ENCODE measurements at places on chromosomes 4 and X.

- no peak overlapping the region for H3K27ac ChIP-seq
- no peaks in the 10 kb centered on the region for H3K27me3 ChIP-seq
- H3K4me1 ChIP-seq = no peaks in the 10 kb centered on the region
- no peak for DNase-seq
Observed at GRCh38 chrX:20681683-20682082, 415.0 kb upstream of the RPS6KA3 start.

GRCh38 chr4:1641671-1642070 lies 42.4 kb downstream of the FAM53A start:
- no peaks in the 10 kb centered on the region for H3K4me1 ChIP-seq
- peaks cover 36% of the 10 kb centered on the region for H3K27me3 ChIP-seq
- H3K36me3 ChIP-seq = no peaks in the 10 kb centered on the region
- no peak overlapping the region for H3K4me3 ChIP-seq

- H3K4me1 ChIP-seq = peaks cover 26% of the 10 kb centered on the region
- peak overlapping the region; percentile 64 for H3K27ac ChIP-seq
- no peak overlapping the region for H3K4me3 ChIP-seq
- no peaks in the 10 kb centered on the region for H3K36me3 ChIP-seq
Observed at GRCh38 chrX:134718966-134719317, 60.7 kb upstream of the PLAC1 start.

- no peak for DNase-seq
- H3K4me3 ChIP-seq = no peak overlapping the region
- H3K27ac ChIP-seq = no peak overlapping the region
- no peaks in the 10 kb centered on the region for H3K27me3 ChIP-seq
- peaks cover 15% of the 10 kb centered on the region for H3K36me3 ChIP-seq
Observed at GRCh38 chr4:11416071-11416766, 12.5 kb downstream of the HS3ST1 start.

- no peak for DNase-seq
- no peak overlapping the region for H3K4me3 ChIP-seq
- no peaks in the 10 kb centered on the region for H3K4me1 ChIP-seq
- peaks cover 23% of the 10 kb centered on the region for H3K27me3 ChIP-seq
Observed at GRCh38 chr4:22235698-22236097, 280.2 kb downstream of the ADGRA3 start.

DNA sequence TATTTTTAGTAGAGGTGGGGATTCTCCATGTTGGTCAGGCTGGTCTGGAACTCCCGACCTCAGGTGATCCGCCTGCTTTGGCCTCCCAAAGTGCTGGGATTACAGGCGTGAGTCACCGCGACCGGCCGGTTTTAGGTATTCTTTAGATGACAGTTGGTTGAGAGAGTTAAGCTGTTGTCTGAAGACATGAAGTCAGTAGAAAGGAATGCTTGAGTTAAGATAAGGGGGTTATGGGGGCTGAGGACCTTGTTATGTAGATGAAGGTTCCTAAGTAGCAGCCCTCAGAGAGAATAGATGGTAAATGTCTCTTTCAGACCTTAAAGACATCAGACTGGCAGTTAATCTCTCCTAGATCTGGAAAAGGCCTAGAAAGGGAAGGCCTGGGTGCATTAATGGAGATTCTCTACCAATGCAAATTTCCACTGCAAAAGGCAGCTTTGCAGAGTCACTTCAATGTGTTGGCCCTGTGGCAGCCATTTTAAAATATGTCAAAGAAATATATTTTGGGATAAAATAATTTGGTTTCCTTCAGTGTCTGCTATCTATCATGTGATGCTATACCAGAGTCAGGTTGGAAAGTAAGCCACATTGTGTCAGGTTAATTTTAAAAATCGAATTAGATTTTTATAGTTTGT lies 6.4 kb upstream of the ZNF674 start:
- no peaks in the 10 kb centered on the region for H3K36me3 ChIP-seq
- DNase-seq = no peak
- no peaks in the 10 kb centered on the region for H3K27me3 ChIP-seq
- H3K4me1 ChIP-seq = no peaks in the 10 kb centered on the region

GRCh38 chr4:76470532-76470931 lies 35.5 kb downstream of the SHROOM3 start:
- H3K27me3 ChIP-seq = no peaks in the 10 kb centered on the region
- DNase-seq = no peak
- H3K36me3 ChIP-seq = no peaks in the 10 kb centered on the region
- no peak overlapping the region for H3K4me3 ChIP-seq
- H3K27ac ChIP-seq = no peak overlapping the region

DNA sequence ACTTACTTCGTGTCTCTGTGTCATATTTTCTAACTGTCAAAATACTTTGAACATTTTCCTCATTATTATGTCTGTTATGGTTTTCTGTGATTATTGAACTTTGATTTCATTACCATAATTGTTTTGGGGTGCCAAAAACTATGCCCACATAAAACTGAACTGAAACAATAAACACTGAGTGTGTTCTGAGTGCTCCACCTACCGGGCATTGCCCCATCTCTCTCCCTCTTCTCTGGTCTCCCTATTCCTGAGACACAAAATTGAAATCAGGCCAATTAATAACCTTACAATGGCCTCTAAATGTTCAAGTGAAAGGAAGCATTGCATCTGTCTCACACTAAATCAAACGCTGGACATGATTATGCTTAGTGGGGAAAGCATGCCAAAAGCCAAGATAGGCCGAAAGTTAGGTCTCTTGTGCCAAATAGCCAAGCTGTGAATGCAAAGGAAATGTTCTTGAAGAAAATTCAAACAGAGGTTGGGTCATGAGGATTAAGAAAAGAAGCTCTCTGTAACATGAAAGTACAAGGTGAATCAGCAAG lies 972.3 kb downstream of the PCDH7 start:
- no peaks in the 10 kb centered on the region for H3K27me3 ChIP-seq
- H3K4me3 ChIP-seq = no peak overlapping the region
- H3K27ac ChIP-seq = no peak overlapping the region
- H3K36me3 ChIP-seq = no peaks in the 10 kb centered on the region
- DNase-seq = no peak

DNA sequence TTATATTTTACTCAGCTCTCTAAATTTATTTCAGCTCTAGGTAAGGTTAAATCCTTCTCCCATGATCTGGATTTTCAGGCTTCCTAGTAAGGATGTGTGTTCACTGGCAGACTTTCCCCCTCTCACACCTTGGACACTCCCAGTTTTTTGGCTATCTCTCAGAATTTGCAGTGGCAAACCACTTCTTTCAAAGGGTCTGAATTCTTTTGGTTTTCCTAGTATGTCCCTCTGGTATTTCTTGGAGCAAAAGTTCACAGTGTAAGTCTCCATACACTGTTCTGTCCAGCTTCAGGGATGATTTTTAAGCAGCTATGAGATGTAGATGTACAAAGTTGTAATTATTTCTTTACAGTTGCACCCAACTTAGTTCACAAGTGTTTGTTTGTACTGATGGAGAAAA lies 653.8 kb upstream of the GALNT7 start:
- no peak overlapping the region for H3K4me3 ChIP-seq
- no peaks in the 10 kb centered on the region for H3K4me1 ChIP-seq
- no peaks in the 10 kb centered on the region for H3K27me3 ChIP-seq
- no peak overlapping the region for H3K27ac ChIP-seq

- H3K36me3 ChIP-seq = no peaks in the 10 kb centered on the region
- no peak overlapping the region for H3K4me3 ChIP-seq
- H3K27me3 ChIP-seq = no peaks in the 10 kb centered on the region
- no peak overlapping the region for H3K27ac ChIP-seq
Observed at GRCh38 chr4:135966936-135967335, 1565.4 kb downstream of the PCDH18 start.

GRCh38 chr4:64334964-64335363 lies 74.3 kb downstream of the TECRL start:
- no peaks in the 10 kb centered on the region for H3K27me3 ChIP-seq
- no peak overlapping the region for H3K27ac ChIP-seq
- DNase-seq = no peak
- H3K4me1 ChIP-seq = no peaks in the 10 kb centered on the region
- H3K36me3 ChIP-seq = no peaks in the 10 kb centered on the region

GRCh38 chrX:47146936-47147859 lies 2.2 kb downstream of the RBM10 start:
- no peaks in the 10 kb centered on the region for H3K27me3 ChIP-seq
- H3K4me1 ChIP-seq = no peaks in the 10 kb centered on the region
- DNase-seq = no peak
- H3K4me3 ChIP-seq = peak overlapping the region; percentile 57
- no peaks in the 10 kb centered on the region for H3K36me3 ChIP-seq

DNA sequence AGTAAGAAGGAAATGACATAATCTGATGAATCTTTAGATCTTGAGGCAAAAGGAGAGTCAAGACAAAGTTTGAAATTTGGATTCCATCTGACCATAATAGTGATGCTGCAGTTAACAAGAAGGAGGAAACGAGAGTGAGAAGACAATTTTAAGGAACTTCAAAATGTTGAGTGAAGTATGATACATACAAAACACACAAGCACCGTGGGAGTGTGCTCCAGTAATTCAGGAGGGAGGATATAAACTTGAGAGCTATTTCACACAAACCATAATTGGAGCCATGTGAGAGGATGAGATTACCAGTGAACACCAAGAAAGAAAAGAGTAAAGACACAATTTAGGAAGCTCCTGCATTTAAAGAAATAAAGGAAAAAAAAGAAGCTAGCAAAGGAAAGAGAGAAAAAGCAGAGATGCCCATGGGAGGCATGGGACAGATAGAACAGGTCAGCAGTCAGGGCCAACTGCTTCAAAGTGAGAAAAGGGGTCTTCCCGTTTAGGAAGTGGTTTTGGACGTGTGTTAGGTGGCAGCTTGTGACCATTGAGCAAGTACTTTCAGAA lies 150.7 kb upstream of the SLC7A11 start:
- H3K4me3 ChIP-seq = no peak overlapping the region
- H3K27ac ChIP-seq = no peak overlapping the region
- no peaks in the 10 kb centered on the region for H3K27me3 ChIP-seq
- H3K36me3 ChIP-seq = no peaks in the 10 kb centered on the region
- no peak for DNase-seq

DNA sequence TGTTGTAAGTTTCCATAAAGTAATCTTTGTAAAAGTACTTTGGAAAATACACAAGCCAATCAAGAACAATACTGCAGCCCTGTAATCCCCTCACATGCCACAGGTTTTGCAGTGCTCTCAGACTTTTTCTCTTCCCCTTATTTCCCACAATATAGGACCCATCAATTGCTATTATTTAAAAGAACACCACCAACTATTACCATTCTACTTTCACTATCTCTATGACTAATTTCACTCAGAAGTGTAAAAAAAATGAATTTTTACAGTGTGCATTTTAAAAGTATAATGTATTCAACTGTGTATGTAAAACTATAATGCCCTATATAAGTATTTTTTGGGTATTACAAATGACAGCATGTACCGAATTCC lies 1.7 kb downstream of the ATP8A1 start:
- H3K4me3 ChIP-seq = no peak overlapping the region
- no peak for DNase-seq
- no peaks in the 10 kb centered on the region for H3K27me3 ChIP-seq
- no peaks in the 10 kb centered on the region for H3K36me3 ChIP-seq

- H3K27ac ChIP-seq = no peak overlapping the region
- H3K36me3 ChIP-seq = no peaks in the 10 kb centered on the region
Observed at GRCh38 chr4:85603437-85604336, 128.7 kb downstream of the ARHGAP24 start.

- no peaks in the 10 kb centered on the region for H3K36me3 ChIP-seq
- no peak overlapping the region for H3K27ac ChIP-seq
- peaks cover 19% of the 10 kb centered on the region for H3K4me1 ChIP-seq
- DNase-seq = no peak
Observed at GRCh38 chr4:153507310-153508073, 41.3 kb downstream of the TMEM131L start.

DNA sequence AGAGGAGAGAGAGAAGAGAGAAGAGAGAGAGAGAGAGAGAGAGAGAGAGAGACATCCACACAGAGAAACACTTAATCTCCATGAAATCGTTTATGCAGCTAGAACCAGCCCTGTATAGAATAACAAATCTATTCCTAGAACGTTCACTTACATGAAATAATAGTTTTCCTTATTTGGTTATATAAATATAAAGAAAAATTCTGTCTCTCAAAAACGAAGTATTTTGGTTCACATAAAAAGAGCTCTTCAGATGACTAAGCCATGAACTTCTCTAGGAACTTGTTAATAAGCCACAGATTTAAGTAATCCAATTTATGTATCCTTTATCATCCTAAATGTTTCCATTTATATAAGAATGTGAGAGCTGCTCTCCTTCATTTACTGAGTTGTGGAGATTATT lies 1315.1 kb upstream of the PCDH7 start:
- H3K36me3 ChIP-seq = no peaks in the 10 kb centered on the region
- no peak overlapping the region for H3K4me3 ChIP-seq
- H3K27me3 ChIP-seq = no peaks in the 10 kb centered on the region

DNA sequence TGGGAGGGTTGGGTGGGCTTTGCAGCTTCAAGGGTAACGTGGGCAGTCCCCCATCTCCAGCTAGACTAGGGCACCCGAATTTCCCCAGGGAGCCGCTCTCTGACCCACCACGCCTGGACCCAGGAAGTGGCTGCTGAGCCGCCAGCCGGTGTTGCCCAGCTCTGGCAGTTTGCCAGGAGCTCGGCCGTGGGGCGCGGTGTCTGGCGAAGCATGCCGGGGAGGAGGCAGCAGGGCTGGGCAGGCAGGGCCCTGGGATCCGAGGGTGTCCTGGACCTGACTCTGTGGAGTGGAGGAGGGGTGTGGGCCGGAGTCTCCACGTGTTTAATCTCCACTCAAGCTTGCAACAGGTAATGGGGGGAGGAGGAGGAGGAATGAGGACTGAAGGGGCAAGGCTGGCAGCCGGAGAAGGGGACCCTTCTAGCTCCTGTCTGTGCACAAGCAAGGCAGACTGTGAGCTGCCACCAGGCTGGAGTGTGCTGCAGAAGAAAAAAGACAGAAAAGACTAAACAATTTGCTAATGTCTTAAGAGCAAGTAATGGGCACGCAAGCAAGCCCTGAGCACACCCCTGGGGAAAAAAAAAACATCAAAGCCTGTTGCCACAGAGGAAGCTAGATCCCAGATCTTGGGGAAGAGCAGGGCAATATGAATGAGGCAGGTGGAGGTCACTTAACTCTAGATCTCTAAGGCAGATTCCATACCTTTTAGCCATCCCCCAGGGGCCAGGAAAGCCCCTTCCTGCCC lies 2.4 kb downstream of the LONRF3 start:
- peaks cover 27% of the 10 kb centered on the region for H3K4me1 ChIP-seq
- H3K27ac ChIP-seq = peak overlapping the region; percentile 95
- H3K27me3 ChIP-seq = peaks cover 7% of the 10 kb centered on the region
- peak; percentile 88 for DNase-seq
- H3K4me3 ChIP-seq = peak overlapping the region; percentile 93

DNA sequence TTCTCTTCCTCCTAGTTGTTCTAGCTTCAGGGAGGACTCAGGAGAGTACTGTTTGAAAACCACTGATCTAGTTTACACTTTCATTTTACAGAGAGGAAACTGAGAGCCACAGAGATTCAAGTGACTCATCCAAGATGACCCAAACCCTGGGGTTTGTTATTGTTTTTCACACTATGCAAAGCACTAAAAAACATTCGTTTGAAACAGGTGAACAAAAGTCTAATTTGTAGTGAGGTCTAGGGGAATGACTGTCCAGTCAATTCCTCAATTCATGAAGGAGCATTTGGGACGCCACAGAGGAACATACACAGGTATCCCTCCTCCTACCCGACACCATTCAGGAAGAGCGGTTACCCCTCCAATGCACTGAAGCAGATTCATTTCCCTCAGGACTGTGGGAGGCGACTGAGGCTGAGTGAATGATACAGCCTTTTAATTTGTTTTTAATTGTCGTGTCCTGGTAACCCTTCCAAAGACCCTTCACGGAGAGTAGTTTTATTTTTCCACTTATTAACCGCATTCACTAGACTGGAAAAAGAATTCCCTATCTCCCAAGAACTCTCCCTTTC lies 30.3 kb downstream of the TLR10 start:
- no peak for DNase-seq
- H3K27ac ChIP-seq = peak overlapping the region; percentile 71
- H3K36me3 ChIP-seq = no peaks in the 10 kb centered on the region

Measured in PC-9 (cell line).